ENCODE measurements at places on chromosomes 11 and 22.

GRCh38 chr11:119094816-119095065 is 6.9 kb downstream of the DPAGT1 start:
- peak; percentile 82 for DNase-seq

DNA sequence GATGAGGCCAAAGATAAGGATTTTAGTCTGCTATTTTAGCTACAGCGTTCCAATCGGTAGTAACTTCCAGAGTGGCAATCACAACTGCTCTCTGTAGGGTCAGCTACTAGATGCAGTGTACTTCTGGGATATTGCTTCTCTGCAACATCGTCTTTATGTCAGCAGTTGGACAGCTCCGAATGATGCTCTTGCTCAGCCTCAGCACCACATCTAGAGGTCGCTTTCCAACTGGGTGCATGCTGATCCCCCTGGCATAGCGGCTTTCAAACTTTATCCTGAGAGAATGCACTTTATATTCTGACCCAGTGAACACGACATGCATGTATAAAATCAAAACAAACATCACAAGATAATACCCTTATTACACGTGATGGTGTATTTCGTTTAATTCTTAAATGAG is 219.6 kb downstream of the C11orf87 start:
- DNase-seq: peak; percentile 54

- DNase-seq: no peak
Measured at GRCh38 chr11:71461696-71462095, 8.7 kb downstream of the NADSYN1 start.

DNA sequence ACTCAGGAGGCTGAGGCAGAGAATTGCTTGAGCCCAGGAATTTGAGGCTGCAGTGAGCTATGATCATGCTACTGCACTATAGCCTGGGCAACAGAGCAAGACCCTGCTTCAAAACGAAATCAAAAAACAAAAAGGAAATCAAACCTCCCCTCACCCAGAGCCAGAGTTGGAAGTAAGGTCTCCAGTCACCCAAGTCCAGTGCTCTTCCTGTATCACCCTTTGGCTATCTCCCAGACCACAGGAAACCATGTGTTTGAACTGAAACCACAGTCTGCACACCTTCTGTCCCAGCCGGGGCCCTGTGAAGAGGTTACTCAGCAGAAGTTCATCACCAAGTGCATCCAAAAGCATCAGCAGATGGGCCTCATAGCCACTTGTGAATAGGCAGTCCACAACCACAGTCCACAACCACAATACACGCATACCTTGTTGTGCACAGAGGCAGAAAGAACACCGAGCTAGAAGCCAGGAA is 4.6 kb downstream of the MYH9 start:
- peak; percentile 79 for DNase-seq

GRCh38 chr11:13152736-13153541 is 124.7 kb upstream of the BMAL1 start:
- DNase-seq: peak; percentile 18

- DNase-seq: no peak
Measured at GRCh38 chr11:43732225-43732624, 51.7 kb downstream of the HSD17B12 start.

- DNase-seq: no peak
Measured at GRCh38 chr11:78216571-78217287, 28.0 kb downstream of the USP35 start.

GRCh38 chr22:49951986-49952896 is 8.3 kb upstream of the PIM3 start:
- DNase-seq: peak; percentile 94

GRCh38 chr22:37760152-37760551 is 47.6 kb upstream of the GCAT start:
- no peak for DNase-seq

GRCh38 chr11:44351898-44352498 is 42.1 kb upstream of the ALX4 start:
- no peak for DNase-seq

- peak; percentile 77 for DNase-seq
Measured at GRCh38 chr11:92423115-92424034, 198.8 kb downstream of the FAT3 start.

GRCh38 chr22:26394777-26395176 is 34.3 kb upstream of the ASPHD2 start:
- DNase-seq: no peak

- DNase-seq: no peak
Measured at GRCh38 chr11:115911613-115912346, 407.6 kb upstream of the CADM1 start.

DNA sequence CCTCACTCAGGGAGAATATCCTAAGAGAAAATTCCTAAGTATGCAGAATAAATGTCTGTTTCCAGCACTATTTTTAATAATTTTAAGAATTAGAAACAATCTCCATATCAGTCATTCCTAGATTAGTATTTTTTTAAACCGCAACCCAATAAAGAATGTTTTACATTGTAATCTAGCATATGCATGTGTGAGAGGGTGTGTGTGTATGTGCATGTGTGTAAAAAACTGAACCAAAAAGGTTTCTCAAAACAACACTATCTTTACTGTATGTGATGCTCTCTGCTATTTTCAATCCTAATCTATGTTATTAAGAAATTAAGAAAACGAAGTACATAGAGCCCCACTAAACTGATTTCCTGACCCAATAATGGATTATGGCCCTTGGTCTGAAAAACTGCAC is 90.6 kb upstream of the AKIP1 start:
- no peak for DNase-seq

DNA sequence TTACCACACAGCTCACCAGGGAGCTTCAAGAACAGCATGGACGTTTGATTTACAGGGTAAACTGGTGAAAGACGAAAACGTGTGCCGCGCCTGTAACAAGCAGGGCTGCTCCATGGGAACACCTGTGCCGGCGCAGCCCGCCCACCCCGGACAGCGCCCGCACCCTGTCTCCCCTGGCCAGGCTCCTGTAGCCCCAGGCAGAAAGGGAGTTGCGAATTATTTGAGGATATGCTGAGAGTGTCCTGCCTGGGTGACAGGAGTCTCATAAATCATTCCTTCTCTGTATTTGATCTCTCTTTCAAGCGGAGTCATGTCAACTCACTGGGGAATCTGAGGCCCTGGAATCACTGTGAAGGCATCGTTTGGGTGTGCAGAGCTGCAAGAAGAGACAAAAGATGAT is 804.3 kb downstream of the OPCML start:
- no peak for DNase-seq

- no peak for DNase-seq
Measured at GRCh38 chr22:20771918-20772625, 1.8 kb upstream of the SERPIND1 start.

- no peak for DNase-seq
Measured at GRCh38 chr22:44355716-44356070, 42.9 kb upstream of the SHISAL1 start.

GRCh38 chr22:31526270-31526669 is 29.9 kb downstream of the SFI1 start:
- no peak for DNase-seq

DNA sequence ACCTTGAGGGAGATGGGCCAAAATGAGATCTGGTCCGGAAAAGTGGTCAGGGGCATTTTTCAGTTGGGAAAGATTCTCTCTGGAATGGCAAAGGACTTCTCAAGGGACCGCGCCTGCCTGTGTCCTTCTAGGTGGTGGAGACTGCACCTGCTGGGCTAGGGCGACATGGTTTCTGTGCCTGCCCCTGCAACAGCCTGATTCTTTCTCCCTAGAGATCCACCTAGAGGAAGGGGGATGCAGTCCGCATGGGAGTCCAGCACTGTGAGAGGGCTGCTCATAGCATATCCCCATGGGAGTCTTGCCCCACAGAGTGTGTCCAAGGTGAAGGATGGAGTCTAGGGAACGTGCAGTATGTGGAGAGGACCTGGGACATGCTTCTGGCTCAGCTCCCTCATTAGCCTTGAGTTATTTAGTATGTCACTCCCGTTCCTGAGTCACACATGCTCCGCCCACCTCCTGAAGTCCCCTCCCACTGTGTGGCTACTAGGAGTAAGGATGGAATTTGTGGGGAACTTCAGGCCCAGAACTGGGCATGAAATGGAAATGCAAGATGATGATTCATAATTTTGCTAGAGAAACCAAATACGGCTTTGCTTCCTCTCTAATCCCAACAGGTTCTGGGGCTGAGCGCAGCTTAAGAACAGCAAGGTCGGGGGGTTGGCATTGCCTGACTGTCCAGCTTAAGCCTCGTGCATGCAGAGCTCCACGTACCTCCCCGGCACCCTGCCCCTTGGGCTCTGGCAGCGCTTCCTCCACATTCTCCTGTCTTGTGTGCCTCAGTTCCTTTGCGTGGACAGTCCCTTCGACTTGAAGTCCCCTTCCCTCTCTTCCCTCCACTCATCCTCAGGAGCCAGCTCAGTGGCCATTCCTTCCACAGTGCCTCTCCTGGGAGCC is 35.0 kb downstream of the GRIK4 start:
- peak; percentile 97 for DNase-seq

GRCh38 chr11:114322934-114323333 is 26.7 kb downstream of the NNMT start:
- no peak for DNase-seq

DNA sequence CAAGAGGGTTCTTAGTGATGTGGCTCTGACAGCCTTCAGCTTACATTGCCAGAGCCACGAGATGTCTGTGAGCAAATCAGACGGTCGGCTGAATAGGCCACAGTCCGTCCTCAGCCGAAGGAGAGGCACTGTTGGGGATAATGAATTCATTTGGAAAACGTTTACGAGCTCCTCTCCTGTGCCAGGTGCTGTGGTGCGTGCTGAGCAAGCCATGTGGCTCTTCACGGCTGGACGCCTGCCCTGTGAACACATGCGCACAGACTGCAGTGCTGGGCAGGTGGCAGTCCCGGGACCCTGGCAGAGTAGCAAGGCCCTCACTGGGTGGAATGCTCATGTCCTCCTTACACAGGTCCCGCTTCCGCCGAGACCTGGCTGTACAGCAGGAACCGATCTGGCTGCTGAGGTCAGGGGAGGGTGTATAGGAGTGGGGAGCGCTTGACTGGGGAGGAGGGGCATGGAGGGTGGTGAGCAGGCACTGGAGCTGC is 6.8 kb downstream of the TBC1D22A start:
- no peak for DNase-seq

DNA sequence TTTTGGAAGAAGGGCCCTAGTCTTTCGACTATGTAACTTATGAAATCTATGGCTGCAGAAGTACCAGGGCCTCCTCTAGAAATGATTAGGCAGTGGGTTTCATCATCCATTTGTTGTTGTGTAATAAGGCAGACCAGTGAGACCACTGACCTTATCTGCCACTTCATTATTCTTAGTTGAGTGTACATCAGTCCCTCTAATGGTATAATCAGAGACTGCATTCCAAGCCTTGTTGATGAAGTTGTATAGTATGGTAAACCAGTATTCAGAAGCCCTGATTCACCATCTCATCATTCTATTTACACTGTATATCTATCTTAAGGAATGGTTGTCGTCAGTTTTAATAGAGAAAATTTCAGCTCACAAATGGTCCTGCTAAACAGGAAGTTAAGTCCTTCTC is 32.2 kb upstream of the GRIA4 start:
- peak; percentile 6 for DNase-seq

- no peak for DNase-seq
Measured at GRCh38 chr22:46578251-46578823, 40.9 kb upstream of the CELSR1 start.

- peak; percentile 14 for DNase-seq
Measured at GRCh38 chr11:25769287-25769686, 562.6 kb upstream of the ANO3 start.
